ENCODE measurements at places on chromosomes 3 and 15. TPM values are rescaled to one million over a fixed set of nuclear protein-coding genes. Genes with fewer than 3 reads are reported as not detected.

The TICRR gene
- total RNA-seq = 2.3 TPM

The IL12A gene
- total RNA-seq = not detected

The FBXW12 gene
- not detected for total RNA-seq

The LRRIQ4 gene
- total RNA-seq = not detected

The LMOD3 gene
- not detected for total RNA-seq

DNA sequence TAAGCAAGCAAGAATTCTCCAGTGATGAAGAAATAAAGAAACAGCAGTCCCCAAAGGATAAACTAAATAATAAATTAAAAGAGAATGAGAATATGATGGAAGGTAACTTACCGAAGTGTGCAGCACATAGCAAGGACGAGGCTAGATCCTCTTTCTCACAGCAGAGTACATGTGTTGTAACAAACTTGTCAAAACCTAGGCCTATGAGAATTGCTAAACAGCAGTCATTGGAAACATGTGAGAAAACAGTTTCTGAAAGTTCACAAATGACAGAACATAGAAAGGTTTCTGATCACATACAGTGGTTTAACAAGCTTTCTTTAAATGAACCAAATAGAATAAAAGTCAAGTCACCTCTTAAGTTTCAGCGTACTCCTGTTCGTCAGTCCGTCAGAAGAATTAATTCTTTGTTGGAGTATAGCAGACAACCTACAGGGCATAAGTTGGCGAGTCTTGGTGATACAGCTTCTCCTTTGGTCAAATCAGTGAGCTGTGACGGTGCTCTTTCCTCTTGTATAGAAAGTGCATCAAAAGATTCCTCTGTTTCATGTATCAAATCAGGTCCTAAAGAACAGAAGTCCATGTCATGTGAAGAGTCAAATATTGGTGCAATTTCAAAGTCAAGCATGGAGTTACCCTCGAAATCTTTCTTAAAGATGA is 4.5 kb upstream of the SCG5 start:
- no peak for DNase-seq
- no peaks in the 10 kb centered on the region for H3K27me3 ChIP-seq
- H3K27ac ChIP-seq = no peak overlapping the region
- H3K4me1 ChIP-seq = peaks cover 11% of the 10 kb centered on the region
- H3K4me3 ChIP-seq = no peak overlapping the region

- no peaks in the 10 kb centered on the region for H3K36me3 ChIP-seq
- no peak for DNase-seq
- no peaks in the 10 kb centered on the region for H3K27me3 ChIP-seq
- H3K27ac ChIP-seq = no peak overlapping the region
- H3K4me3 ChIP-seq = no peak overlapping the region
Measured at GRCh38 chr15:95713324-95713723, 617.2 kb upstream of the NR2F2 start.

DNA sequence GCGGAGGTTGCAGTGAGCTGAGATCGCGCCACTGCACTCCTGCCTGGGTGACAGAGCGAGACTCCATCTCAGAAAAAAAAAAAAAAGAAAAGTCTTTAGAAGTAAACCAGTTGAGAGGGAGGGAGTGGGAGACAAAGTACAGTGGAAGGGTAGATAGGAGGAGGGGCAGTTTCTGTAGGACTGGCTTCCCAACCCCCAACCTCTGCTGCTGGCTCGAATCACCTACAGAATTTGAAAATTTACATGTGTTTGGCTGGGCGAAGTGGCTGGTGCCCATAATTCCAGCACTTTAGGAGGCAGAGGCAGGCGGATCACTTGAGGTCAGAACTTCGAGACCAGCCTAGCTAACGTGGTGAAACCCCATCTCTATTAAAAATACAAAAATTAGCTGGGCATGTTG is 24.1 kb upstream of the SEMA4B start:
- H3K4me3 ChIP-seq = no peak overlapping the region
- H3K27ac ChIP-seq = no peak overlapping the region
- no peak for DNase-seq
- no peaks in the 10 kb centered on the region for H3K36me3 ChIP-seq
- H3K4me1 ChIP-seq = peaks cover 26% of the 10 kb centered on the region
- H3K27me3 ChIP-seq = peaks cover 22% of the 10 kb centered on the region

GRCh38 chr3:128280481-128281052 is 127.3 kb downstream of the EEFSEC start:
- peaks cover 70% of the 10 kb centered on the region for H3K4me1 ChIP-seq
- H3K27ac ChIP-seq = peak overlapping the region; percentile 72
- H3K27me3 ChIP-seq = no peaks in the 10 kb centered on the region
- H3K36me3 ChIP-seq = peaks cover 2% of the 10 kb centered on the region
- DNase-seq = peak; percentile 72

GRCh38 chr3:161426758-161427157 is 55.4 kb upstream of the SPTSSB start:
- no peak overlapping the region for H3K27ac ChIP-seq
- peaks cover under 1% of the 10 kb centered on the region for H3K27me3 ChIP-seq
- H3K4me1 ChIP-seq = no peaks in the 10 kb centered on the region
- DNase-seq = no peak
- H3K4me3 ChIP-seq = no peak overlapping the region
